ENCODE measurements at places on chromosomes 1 and 21.

GRCh38 chr1:44275991-44276405 lies 62.7 kb downstream of the DMAP1 start:
- DNase-seq: no peak

DNA sequence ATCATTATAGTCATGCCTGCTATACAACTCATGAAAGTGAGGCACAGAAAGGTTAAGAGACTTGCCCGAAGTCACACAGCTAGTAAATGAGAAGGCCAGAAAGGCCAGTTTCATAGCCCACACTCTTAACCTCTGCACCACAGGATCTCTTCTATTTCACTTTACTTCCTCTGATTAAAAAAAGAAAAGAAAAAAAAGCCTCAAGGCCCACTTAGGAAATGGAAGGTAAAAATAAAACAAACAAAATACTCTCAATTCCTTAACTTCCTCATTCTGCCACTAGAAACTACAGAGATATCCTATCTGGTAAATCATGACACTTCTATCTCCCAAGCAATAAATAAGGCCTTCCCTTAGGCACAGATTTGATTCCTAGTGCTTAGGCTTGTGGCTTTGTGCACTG lies 7.6 kb upstream of the ENAH start:
- no peak for DNase-seq

DNA sequence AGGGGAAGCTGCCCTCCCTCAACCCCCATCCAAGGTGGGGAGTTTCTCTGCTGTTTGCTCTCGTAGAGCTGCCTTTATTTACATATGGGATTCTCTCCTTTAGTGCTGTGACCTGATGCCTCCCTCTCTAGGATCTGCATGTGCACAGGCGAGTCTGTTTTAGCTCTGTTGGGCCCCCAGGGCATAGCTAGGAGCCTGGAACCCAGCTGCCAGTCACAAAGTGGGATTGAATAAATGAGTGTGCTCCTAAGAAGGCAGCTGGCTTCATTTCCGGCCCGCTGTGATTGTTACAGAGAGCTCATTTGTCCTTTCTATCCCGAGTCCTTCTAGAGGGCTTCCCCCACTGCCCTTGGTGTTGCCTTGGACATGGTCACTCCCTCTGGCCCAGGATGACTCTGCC lies 176.6 kb downstream of the GRIK3 start:
- no peak for DNase-seq

- no peak for DNase-seq
Observed at GRCh38 chr1:29547300-29547699, 311.0 kb downstream of the PTPRU start.

GRCh38 chr1:245823408-245824147 lies 668.8 kb downstream of the KIF26B start:
- no peak for DNase-seq

DNA sequence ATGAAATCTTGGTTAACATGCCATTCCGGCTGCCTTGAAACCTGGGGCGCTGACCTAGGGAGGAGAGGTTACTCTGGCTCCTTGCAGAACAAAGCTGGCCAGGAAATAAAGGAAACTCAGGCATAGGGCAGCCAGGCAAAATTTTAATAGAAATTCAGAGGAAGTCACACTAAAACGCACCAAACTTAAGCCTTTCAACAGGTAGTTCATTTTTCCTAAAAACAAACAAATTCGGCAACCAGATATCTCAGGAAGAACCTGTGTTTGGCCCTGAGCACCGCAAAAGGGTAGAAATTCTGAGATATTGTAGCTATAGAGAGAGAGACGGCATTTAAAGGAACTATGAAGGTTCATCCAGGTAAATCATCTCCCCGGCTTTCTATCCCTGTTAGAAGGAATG lies 13.1 kb downstream of the LYST start:
- no peak for DNase-seq

DNA sequence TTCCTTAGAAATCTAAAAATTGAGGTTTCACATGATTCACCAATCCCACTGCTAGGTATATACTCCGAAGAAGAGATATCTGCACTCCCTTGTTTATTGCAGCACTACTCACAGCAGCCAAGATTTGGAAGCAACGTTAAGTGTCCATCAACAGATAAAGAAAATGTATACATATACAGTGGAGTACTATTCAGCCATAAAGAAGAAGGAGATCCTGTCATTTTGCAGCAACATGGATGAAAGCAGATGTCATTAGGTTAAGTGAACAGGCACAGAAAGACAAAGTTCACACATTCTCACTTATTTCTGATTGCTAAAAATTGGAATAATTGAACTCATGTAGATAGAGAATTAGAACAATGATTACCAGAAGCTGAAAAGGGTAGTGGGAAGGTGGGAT lies 56.4 kb downstream of the RABGAP1L start:
- DNase-seq: no peak

DNA sequence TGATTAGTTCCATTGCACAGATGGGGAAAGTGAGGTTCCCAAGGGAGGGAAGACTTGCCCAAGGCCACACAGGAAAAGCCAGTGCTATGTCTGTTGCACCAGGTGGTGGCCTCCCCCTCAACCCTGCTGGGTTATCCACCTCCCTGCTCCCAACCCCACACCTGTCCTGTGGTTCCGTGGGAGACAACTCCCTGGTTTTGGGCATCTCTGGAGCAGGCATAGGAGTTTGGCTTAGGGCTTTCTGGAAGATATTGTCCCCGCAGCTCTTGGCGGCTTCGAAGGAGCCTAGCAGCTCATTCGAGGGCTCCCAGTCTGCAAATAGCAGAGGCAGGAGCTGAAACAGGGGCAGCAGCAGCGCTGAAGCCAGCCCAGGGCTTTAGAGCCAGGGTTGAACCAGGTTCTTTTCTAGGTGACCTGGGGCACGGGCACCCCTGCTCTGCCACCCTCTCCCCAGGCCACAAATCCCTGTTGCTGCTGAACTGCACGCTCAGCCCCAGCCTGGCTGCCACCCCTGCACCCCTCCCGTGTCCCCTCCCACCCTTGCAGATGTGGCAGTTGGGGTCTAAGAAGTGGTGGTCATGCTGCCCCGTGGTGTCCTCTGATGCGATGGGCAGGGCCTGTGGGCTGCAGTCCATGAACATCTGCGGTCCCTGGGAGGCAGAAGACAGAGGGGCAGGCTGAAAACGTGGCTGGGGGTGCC lies 22.1 kb downstream of the SPOCD1 start:
- DNase-seq: no peak

- no peak for DNase-seq
Observed at GRCh38 chr1:6269720-6270400, 9.0 kb upstream of the GPR153 start.

DNA sequence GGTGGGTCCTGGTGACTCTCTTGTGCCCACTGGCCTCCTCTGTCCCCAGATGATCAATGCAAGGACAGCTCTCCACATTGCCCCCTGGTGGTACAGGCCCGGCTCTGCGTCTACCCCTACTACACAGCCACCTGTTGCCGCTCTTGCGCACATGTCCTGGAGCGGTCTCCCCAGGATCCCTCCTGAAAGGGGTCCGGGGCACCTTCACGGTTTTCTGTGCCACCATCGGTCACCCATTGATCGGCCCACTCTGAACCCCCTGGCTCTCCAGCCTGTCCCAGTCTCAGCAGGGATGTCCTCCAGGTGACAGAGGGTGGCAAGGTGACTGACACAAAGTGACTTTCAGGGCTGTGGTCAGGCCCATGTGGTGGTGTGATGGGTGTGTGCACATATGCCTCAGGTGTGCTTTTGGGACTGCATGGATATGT lies 10.8 kb downstream of the ADAMTSL4 start:
- no peak for DNase-seq

GRCh38 chr21:19507682-19508260 lies 1104.2 kb upstream of the TMPRSS15 start:
- no peak for DNase-seq

Measured in smooth muscle cell of the brain vasculature (primary cell).